ENCODE measurements at places on chromosomes 2 and 18. TPM values are rescaled to one million over a fixed set of nuclear protein-coding genes. Genes with fewer than 3 reads are reported as not detected.
A peak's percentile ranks its signal among the peaks of the same experiment; 100 is the strongest.

DNA sequence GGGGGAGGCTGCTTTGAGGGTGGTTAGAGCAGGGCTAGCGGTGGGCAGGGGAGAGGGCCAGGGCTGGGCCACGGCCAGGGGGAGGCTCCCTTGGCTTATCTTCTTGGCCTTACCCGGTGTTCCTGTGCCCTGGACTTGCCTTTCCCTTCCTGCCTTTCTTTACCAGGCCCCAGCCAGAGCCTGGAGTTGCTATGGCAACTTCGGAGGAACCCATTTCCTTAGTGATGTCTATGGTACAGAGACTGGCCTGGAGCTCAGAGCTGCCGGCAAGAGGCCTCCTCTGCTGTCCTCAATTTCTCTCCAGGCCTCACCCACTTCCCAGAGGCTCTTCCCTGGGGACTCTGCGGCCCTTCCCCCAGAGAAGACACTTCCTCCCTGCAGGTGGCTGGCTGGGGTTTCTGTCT lies 11.5 kb downstream of the SPEG start:
- DNase-seq = no peak

Gene CHN1
- total RNA-seq = 4.8 TPM

DNA sequence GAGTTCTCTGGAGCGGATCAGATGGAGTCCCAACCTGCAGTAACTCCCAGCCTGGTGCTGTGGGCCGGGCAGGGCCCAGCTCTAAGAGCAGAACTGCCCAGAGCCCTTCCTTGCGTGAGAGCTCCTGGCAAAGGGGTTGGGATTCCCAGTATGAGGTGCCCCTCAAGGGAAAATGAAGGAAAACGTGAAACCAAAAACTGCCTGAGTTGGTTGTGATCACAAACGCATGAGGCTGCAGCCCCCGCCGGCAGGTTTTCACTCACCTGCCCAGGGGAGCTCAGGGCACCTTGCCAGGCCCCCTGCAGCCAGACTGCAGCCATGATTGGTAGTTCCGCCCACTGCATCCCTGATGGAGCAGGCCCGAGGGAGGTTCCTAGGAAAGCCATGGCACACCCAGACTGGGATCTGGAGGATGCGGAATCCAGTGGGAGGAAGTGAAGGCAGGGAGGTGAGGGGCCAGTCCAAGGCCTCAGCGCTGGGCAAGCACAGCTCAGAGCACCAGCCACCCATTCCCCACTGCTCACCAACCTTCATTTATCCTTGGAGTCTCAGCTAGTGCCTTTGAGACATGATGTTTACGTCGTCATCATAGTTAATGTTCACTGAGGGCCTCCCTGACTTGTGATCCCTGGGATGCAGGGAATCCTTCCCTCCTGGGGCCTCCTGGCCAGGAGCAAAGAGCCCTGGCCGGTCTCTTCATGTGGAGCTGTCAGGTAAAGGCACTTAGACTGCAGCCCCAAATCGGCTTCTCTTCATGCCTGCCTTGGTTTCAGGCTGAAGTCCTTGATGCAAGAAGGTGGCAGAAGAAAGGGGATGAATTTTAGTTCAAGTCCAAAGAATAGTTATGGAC lies 103.2 kb downstream of the INHBB start:
- DNase-seq = no peak

DNA sequence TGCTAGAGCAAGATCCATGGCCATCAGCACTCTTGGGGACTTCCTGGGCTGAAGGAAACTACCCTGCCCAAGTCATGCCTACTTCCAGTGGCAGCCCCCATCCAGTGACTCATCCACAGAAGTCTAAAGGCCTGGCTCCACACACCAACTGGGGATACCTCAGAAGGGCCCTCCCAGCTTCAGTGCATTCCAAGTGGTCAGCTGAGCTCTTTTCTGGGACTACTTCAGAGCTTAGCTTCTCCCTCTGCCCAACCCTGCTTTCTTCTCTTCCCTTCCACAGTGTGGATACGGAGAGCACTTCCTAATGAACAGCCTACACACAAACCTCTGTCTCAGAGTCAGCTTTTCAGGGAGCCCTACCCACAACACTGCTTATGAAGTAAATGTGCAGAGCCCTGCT lies 66.5 kb downstream of the CLHC1 start:
- no peak for DNase-seq

DNA sequence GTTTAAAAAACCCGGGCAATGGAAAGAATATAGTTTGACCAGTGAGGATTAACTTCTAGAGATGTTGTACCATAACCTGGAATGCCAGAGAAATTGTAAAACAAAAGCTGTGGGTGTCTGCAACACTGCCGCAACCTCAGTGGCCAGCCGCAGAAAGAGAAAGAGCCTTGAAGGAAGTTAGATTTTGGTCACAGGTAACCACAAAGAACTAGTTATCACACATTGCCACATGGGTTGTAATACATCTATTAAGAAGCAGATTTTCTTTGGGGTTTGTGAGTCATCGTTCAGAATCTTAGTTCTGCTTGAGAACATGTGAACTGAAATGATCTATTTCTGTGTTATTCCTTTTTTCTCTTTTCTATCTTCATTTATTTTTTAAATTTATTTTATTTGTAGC lies 222.9 kb upstream of the AGAP1 start:
- peak; percentile 29 for DNase-seq

DNA sequence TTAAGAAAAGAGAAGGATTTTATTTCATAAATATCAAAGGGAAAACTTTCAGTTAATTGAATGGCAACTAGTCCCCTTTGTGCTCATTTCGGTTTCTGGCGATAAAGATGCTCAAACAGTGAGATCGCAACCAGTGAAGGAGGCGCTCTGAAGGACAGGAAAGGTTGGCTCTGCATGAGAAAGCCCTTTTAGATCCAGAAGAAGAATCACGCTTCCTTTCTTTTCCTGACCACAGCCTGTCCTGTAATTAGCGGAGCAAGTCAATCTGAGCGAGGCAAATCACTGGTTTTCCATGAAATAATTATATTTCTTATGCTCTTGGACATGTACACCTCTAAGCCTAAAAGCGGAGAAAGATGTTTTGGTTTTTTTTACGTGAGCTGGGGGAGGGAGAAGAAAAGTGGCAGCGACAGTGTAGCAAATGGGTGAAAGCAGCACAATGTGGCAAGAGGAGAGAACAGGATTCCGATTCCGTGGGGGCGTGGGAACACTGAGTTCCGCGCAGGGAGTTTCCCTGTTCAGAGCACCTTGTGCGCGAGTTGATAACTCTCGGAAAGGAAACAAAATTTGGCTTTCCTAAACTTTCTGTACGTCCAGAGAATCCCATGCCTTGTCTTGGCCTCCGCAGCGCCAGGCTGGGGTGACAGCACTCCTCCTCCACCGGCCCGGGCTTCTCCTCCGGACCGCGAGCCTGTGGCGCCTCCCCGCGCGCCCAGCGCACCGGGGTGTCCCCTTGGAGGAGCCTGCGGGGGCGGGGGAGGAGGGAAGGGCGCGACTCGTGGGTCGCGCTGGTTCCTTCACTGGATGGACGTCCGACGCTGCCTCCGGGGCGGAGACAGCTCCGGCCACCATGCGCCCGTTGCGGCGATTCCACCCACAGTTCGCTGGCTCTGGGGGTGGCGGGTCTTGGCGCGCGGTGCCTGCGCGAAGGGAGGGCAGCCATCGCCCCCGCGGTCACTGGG lies 620 bp upstream of the SLC9A2 start:
- no peak for DNase-seq

GRCh38 chr18:5630057-5630899 lies 86.5 kb upstream of the EPB41L3 start:
- peak; percentile 34 for DNase-seq

Gene EXOC6B
- total RNA-seq = 6.8 TPM

- DNase-seq = no peak
Observed at GRCh38 chr2:64881037-64881492, 108.1 kb upstream of the SLC1A4 start.

Gene SRBD1
- 15.2 TPM for total RNA-seq

Gene PROC
- total RNA-seq = 0.29 TPM

GRCh38 chr18:61731178-61731577 lies 161.6 kb downstream of the RNF152 start:
- DNase-seq = no peak

Gene TCF23
- total RNA-seq = not detected

DNA sequence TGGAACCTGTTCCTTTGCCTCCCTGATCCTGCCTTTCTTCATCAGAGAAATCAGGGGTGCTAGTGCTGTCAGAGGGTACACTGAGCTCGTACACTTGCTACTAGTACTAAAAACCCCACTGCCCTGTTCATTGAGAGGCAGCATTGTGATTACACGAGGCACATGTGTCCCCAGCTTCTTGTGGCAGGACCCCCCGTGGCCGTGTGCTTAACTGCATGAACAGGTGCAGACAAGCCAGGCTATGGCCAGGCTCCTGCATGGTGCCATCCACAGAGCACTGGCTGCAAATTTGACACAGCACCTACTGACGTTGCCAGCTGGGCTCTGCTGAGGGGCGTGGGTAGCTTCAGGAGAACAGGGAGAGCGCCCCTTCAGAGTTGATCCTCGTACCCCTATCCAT lies 248.4 kb downstream of the GLI2 start:
- DNase-seq = no peak

- DNase-seq = no peak
Observed at GRCh38 chr2:150605664-150606063, 118.2 kb upstream of the RND3 start.

DNA sequence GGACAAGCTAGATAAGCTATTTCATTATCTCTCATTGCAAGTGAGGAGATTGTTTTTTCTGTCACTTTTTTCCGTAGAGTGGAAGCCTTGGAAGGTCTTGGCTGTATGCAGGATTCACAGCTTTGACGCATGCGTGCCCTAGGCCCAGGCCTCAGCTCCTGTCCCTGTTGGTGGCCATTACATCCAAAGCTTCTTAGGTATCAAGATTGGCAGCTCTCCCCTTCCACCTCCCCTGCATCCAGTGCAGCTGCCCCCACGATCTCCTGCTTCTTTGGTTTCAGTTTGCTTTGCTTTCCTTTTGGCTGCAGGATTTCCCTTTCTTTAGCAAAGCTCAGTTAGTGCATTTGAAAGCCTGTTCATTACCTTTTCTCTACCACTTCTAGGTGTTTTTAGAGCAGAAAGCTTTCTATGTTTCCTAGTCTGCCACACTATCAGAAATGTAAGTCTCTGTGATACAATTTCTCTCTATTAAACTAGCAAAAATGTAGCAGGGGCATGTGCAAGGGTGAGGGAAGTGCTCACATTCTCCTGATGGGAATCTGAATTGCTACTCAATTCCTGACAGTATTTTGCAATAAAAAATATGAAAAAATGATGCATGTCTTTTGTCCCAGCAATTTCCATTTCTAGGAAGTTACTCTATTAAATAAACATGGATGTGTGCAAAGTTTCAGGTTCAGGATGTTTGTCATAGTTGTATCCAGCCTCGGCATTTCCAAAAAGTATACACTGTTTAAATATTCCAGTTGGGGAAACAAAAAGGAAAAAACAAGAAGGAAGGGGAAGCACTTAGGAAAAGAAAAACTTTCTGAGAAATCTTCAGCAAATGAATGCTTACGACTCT lies 91.2 kb downstream of the LIPG start:
- no peak for DNase-seq

Gene UGT1A6
- not detected for total RNA-seq

Gene IL1RN
- 4.2 TPM for total RNA-seq

Gene MC5R
- total RNA-seq = not detected

- DNase-seq = no peak
Observed at GRCh38 chr2:234969306-234970098, 17.7 kb downstream of the SH3BP4 start.

Gene SERPINB13
- total RNA-seq = not detected

DNA sequence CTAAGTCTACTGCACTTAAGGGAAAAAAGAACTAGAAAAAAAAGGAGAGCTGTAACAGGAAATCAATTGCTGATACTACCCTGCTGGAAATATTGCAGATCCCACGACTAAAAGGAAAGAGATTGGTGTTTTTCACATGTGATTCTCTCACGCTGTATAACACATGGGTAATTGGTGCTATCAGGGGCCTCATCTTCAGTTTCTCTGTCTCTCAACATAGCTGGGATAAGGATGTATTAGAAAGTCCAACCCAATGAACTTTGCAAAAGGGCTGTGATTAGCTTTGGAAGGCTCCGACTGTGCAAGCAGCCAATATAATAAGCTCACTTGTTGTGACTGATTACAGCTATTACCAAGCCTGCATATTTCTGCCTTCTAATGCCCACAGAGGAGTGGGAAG lies 133.4 kb downstream of the NRP2 start:
- no peak for DNase-seq

DNA sequence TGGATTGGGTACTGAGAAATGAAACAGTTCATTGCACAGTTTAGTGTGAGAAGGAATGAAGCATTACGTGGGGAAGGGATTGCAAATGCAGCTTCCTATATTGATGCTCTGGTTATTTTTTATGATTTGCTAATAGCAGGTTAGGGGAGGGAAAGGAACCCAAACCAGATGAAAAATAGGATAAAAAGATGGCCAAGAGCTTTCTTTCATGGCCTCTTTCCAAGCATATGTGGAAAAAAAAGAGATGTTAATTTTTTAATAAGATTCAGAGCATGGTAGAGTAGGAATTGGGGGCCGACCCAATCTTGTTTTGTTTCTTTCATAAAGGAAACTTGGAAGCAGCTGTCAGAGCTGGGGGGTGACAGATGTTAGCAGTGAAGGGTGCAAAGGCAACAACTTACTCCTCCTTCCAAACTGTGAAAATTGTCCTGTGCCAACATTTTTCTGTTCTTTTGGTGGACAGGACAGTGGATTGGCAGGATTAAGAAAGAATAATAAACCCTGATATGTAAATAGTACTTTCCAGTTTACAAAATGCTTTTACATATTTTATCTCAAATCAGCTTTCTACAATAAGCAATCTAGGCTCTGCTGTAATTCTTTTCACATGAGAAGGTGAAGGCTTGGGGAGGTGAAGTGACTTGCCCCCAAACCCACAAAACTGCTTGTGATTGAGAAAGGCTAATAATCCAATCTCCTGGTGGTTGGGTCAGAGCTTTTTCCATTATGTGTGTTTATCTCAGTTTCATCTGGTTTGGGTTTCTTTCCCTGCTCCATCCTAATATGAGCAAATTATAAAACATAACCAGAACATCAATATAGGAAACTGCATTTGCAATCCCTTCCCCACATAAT lies 270.1 kb downstream of the ETAA1 start:
- DNase-seq = no peak

DNA sequence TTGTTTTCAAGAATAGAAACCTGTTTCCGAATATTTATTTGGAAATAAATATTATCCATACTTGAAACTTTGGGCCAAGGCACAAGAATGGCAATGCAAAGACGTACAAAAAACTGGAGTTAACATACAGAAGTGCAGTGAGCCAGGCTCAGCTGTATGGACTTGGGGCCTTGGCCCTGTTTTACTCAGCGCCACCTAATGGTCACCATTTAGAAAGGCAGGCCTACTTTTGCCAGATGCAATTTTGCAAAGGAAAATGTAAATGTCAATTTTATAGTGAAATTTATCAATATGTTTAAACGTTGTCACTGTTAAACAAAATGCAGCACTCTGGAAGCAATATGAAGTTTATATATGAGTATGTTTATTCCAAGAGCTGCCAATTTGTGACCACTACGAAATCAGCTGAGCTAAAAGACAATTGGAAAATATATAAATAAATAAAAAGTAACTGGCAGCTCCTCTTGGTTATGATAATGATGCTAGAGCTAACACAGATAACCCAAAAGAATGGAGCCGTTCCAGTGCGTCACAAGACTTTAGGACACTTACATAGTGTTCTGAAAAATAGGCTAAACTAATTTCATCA lies 155.0 kb downstream of the ARHGAP15 start:
- DNase-seq = no peak

Gene IL36B
- not detected for total RNA-seq
